ENCODE measurements at places on chromosomes 13 and 19.

DNA sequence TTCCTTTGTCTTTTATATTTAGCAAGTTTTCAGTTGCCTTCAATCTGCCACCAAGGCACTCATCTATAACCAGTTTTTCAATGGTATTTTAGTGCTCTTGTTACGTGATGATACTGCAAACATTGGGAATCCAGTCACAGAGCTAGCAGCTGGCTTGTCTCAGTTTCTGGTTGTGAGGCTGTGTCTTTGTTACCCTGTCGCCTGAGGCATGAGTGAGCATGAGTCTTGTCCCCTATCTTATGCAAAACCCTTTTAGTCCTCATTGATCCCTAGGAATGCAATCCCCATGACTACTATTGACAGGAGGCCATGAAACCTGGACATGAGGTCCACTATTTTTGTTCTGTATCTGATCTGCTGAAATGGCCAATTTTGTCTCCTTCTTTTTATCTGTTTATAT, 391.0 kb downstream of the LMO7 start:
- no peak for DNase-seq

GRCh38 chr13:111216166-111216960, 101.3 kb downstream of the ARHGEF7 start:
- no peak for DNase-seq

- DNase-seq = no peak
Observed at GRCh38 chr19:47093254-47093653, 20.3 kb downstream of the ZC3H4 start.

DNA sequence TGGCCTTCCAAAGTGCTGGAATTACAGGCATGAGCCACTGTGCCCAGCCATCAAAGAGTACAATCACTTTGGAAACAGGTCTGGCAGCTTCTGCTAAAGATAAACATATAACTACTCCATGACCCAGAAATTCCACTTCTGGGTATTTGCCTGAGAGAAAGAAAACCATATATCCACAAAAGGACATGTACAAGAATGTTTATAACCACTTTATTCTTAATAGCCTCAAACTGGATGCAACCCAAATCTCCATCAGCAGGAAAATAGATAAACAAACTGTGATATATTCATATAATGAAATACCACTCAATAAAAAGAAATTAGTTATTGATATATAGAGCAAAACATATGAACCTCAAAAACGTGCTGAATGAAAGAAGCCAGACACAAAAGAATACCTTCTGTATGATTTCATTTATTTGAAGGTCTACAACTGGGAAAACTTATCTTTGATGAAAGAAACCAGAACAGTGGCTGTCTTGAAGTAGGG, 40.5 kb downstream of the TEX26 start:
- no peak for DNase-seq

DNA sequence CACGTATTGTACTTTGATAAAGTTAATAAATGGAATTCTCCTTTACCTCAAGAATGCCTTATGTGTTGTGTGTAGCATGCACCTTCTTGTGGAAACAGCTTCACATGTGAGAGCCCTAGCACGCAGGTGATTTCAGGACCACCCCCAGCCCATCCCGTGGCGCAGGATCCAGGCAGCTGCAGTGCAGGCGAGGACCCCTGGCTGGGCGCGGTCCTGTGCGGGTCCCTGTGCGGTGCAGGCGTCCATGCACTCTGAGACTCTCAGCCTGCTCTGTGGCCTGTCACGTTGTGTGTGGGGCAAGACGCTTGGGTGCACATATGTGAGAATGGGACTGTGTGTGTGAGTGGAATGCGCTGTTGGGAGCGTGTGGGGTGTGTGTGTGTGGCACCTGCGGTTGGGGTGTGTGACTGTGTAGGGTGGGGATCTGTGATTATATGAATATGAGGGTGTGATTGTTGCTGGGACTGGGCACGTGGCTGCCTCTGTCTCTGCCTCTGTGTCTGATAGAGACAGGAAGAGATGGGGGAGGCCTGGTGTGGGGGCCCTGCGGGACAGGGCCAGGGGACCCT, 30.8 kb downstream of the WTIP start:
- DNase-seq = no peak

DNA sequence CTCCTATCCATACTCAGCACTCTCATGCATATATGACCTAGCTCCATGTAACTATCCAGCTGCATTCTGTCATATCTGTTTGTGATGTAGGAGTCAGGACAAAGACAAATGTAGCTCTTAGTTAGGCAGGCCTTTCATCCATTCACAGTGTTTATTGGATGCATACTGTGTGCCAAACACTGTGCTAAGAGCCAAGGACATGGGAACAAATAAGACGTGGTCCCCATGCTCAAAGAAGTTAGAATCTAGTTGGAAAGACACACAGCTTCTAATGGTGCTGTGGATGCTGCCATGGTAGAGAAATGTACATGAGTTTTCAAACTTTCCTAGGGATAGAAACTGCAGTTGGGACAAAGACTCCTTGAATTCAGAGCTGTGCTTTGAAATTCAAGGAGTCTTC, 31.7 kb upstream of the IL17D start:
- DNase-seq = no peak

DNA sequence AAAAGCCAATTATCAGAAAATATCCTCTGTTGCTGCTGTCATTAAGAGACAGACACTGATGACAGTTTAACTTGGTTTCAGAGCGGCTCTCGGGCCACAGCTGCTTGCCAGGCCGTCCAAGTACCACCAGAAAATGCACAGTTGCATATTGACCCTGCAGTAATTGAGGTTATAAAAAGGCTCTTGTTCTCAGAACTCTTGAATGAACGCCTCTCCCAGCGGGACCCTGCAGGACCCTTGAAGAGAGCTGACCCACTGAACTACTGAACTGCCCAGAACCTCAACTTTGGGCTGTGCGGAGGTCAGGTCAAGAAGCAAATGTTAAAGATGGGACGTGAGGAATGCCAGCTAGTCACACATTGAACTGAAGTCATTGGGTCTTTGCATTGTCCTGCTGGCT, 1559.0 kb upstream of the SLC10A2 start:
- DNase-seq = no peak

- DNase-seq = no peak
Observed at GRCh38 chr19:42023121-42023942, 29.3 kb upstream of the ATP1A3 start.

GRCh38 chr13:37475966-37476365, 122.6 kb downstream of the POSTN start:
- DNase-seq = no peak

All from epithelial cell of prostate (primary cell).